ENCODE measurements at places on chromosomes 6 and 20.

DNA sequence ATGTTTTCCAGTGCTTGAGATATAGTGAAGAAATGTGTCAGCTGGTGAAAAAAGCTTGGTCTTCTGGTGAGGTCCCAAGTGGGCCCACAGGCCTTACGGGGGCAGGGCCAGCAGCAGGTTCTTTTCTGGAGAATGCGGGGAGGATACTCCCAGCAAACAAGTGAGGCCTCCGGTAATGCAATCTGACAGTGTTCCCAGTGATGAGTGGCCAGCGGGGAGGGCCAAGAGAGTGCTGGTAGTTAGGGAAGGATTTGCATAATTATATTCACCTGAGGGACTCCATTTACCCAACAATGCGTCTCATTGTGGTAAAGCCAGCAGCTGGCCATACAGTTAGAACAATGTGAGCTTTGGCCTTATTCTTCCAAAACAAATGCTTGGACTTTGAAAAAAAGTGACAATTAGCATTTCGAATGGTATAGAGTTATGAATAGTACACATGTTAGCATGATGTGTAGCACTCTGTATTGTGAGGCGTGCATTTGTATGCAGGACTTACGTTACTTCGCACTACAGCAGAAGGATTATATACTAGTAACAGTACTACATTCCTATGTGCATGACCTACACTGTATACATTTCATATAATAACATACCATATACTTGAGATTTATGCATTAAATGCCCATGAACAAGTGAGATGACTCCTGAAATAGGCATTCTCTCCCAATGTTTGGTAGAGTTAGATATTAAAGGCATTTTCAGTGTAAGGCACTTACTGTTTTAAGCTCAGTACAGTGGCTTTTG, 69.8 kb downstream of the MYB start:
- DNase-seq: no peak

- DNase-seq: no peak
Observed at GRCh38 chr20:61749406-61750075, 316.1 kb downstream of the TAF4 start.

DNA sequence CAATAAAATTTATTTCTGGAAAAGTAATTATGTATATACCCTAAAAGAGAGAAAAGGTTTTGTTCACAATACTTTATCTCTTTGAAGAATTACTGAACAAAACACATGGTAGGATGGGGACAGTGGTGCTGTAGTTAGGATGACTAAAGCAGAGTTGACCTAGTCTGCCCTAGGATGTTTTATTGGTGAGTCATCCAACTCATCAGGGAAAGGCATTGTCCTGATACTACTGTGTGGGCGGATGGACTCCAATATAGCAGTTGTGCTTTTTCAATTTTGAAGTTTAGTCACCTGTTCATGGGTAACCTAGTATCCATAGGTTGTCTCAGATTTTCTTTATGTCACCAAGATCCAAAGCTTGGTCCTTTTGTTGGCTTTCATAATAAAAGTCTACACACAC, 53.3 kb upstream of the EYS start:
- no peak for DNase-seq

GRCh38 chr20:46307139-46307998, 929 bp downstream of the CDH22 start:
- DNase-seq: no peak

- no peak for DNase-seq
Observed at GRCh38 chr20:8413691-8414090, 281.6 kb downstream of the PLCB1 start.

GRCh38 chr6:80974579-80974978, 777.9 kb downstream of the TENT5A start:
- DNase-seq: no peak

GRCh38 chr6:134806180-134806798, 143.6 kb downstream of the ALDH8A1 start:
- no peak for DNase-seq

DNA sequence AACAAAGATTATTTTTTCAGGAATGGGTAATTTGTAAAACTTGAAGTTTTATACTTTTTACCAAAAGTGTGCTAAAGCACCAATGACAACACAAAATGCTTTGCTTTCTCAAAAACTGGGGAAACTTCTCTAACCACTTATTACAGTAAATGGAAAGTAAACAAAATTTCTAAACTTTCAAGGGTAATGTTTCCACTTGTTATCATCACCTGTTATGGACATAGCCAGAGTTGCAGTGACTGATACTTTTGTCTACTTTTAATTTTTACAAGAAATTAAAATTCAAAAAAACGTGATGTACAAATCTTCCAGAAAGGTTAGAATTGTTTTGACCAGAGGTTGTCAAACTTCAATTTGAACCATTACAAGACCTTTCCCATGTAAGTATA, 99.9 kb downstream of the JAG1 start:
- no peak for DNase-seq

GRCh38 chr6:21596145-21596948, 2.8 kb downstream of the SOX4 start:
- DNase-seq: no peak

- peak; percentile 21 for DNase-seq
Observed at GRCh38 chr20:7744411-7744810, 195.8 kb downstream of the HAO1 start.

DNA sequence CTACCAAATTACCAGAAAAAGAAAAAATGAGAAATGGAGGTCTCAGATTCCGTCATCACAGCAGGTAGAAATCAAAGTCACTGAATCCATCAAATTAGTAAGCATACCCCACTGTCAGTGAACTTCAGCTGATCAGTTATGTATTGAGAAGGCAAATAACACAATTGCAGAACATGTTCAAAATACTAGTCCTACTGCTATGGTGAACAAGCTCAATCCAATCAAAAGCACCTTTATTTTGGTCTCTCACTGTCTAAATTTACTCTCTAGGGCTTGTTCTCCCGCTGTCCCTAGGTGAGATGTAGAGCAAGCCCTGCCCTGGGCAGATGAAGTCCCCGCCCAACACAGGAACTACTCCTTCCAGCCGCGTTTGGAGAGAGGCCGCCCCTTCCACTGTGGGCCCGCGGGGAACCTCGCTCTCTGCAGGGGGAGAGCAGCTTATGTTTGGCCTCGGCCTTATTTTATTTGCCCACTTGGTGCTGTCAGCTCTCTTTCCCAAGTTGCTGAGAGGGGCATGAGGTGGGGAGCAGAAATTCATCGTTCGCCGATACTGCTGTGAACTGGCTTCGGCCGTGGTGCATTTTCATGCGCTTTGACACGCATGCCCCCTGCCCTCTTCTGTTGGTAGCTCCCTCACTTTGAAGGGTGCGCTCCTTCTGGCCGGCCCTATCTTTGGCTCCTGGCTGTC, 14.3 kb upstream of the MAP1LC3A start:
- DNase-seq: no peak
